ENCODE measurements at places on chromosomes 12 and 14.

- DNase-seq, result peak; percentile 65
Measured at GRCh38 chr14:105180592-105181548, at the start of gene NUDT14. Gene NUDT14 (minus strand): TSS chr14:105181312. CDS start chr14:105181209, 103 bp downstream.

DNA sequence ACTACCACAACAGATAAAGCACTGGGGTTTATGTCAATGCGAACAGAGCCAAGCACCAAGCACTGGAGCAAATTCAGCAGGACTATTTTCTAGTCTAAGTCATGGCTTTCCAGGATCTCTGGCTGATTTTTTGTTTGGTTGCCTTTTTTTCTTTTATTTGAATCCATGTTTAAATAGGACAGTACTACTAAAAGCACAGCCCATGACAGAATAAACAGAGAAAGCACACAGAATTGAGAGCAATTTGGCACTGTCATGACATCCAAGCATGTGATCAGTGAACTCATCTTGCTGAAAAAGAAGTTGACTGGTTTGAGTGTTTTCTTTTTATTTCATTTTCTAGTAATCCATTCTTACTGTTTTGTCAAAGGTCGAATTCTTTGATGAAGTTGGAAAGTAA lies 23.1 kb upstream of the RERG start:
- no peak for DNase-seq

DNA sequence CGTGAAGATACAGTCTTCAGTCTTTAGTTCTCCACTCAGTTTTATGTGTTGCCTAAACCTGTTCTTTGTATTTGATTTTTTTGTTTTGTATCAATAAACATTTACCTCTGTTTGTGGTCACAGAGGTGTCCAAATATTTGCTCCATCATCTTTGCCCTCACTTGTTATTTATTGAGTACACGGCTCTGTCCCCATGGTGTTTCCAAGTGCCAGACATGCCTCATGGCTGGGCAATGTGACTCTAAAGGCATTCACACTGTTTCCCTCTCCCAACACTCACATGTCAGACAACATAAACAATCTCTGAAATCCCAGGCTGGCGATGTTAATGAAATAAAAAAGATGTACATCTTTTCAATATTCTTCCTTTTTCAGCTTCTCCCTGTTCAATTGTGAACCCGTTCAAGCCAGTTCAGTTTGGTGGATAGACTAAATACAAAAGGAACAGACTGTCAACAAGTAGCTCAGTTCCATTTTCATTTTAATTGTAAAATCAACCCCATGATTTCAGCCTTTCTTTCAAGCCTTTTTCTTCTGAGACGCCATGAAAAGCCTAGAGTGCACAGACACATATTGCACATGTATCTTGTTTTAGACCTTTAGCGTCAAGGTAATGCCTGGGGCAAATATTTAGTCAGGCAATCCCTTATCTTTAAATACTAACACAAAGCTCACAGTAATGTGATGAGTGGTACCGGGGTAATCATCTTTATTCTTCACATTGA lies 680.7 kb downstream of the GALC start:
- DNase-seq, result no peak

DNA sequence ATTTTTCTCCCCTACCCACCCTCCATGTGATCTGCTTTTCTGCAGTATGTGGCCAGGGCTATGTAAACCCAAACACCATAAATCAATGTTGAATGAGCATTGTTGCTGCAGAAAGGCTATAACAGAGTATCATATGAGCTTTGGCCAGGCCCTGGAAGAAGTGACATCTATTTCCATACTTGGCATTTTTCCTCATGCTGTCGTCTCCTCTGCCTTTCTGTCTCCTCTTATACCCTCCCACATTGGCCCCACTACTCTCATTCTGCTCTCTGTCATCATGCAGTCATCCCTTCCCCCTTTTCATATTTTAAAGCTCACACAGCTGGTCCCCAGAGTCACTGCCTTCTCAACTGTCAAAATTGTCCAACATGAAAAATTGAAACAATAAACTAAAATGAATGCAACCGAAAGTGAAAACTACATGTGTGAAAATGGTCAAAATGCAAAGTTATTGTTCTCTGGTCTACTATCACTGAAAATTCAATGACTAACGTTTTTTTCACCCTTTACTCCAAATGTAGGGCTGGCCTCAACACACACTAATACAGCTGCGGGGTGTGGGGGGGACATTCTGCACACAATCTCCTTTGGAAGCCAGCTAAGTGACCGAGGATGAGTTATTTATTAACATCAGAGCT lies 290.7 kb upstream of the TMPO start:
- DNase-seq, result no peak

DNA sequence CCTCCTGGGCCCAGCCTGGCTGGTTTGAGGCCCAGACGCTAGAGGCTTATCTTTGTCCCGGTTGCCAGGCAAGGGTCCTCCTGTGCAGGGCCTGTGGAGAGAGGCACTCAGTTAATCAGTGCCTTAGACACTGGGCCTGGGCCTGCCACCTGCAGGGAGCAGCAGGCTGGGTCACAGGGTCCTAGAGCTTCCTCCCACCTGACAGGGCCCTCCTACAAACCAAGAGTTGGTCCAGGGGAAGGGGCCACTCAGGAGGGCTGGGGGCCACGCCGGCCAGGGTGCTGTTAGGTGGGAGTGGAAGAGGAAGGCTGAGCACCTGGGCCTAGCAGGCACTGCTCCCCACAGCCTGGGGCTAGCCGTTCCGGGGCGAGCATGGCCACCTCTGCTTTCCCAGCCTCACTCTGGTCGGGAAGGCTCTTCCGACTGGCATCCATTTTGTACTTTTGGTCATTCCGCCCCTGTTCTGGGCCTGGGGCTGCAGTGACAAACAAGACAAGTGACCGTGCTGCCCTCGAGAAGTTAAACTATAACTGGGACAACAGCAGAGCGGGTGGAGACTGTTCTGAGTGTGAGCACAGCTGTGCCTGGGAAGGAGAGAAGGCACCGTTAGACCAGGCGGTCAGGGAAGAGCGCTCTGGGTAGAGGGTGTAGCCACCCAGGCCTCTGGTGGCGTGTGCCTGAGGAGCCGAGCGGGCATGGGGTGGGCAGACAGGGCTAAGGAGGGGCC lies 27.2 kb downstream of the FBRSL1 start:
- DNase-seq, result no peak

DNA sequence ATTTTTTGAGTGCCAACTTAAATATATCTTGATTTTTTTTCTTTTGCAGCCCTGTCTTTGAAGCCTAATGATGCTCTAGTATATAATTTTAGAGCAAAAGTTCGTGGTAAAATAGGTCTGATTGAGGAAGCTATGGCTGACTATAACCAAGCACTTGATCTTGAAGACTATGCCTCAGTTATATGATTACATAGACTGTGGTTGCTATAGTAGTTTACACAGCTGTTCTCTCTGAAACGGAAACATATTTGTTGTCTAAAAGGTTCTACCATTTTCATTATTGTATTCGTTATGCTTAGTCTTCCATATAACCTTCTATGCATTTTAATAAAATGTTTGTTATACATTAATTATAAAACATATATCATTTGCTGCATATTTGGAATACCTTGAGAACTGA lies 246.7 kb downstream of the TTC6 start:
- no peak for DNase-seq

DNA sequence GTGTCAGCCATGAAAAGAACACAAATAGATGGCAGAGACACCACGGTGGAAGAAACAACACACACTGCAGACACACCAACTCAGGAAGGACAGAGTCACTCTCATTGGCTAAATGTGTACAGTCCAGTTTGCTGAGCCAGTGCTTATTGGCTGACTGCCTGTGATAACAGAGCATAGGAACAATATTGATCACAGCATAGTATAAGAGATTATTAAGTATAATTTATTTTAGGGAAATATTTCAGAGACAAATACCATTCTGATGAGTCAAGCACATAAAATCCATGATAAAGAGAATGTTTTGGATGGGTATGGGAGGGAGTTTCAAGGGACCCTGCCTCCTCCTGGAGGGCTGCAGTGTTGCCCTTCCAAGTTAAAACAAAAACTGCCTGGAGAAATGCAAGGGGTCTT lies 50.9 kb downstream of the BTG1 start:
- no peak for DNase-seq

- DNase-seq, result no peak
Measured at GRCh38 chr12:115129727-115130126, 445.8 kb upstream of the TBX3 start.

GRCh38 chr12:109134186-109134917 lies 18.0 kb downstream of the ACACB start:
- DNase-seq, result no peak
